ENCODE measurements at places on chromosomes 2 and 18.

- DNase-seq: no peak
Measured at GRCh38 chr2:239212929-239213642, 187.7 kb downstream of the HDAC4 start.

DNA sequence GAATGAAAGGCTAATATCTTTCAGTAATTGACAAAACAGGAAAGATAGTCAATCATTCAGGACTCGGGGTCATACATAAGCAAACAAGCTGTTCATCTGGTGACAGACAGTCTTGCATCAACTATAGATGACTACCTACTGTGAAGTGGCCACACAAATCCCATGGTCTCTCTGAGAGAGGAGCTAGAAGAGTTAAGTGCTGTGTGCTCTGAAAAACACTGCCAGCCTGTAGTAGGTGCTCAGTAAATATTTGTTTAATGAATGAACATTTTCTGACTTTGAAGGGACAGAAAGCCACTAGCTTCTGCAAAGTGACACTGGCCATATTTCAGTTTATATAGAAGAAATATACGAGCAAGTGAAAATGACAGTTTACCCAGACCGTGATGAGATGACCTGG, 184.0 kb upstream of the CHAC2 start:
- no peak for DNase-seq

DNA sequence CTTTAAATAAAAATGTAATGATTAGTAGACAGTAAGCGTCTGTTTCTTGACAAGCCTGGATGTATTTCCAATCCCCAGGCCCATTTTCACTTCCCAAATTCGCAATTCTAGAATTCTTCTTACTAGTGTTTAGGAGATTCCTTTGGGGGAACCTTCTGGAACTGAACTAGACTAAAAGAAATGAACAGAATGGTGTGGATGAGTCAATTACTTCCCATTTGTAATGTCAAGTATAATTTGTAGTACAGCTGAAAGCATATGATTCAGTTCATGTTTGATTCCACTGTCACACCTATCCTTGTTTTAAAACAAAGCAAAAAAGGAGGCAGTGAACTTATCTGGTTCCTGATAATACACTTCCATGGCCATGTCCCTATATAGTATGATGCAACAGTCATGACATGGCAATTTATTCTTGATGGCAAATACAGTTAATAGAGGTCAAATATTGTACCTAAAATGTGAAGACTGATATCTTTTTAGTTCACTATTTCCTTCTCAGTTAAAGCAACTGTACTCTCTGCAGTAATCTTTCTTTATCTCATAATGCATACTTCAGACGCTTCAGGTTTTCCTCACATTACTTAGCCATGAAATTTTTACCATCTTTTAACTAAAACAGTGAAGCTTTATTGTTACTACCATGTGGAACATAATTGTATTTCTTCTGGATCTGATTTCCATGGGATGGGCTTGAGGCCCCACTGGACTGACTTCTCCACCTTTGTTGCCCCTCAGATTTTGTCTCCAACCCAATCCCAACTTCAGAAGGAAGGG, 2.0 kb downstream of the IDH1 start:
- peak; percentile 22 for DNase-seq

DNA sequence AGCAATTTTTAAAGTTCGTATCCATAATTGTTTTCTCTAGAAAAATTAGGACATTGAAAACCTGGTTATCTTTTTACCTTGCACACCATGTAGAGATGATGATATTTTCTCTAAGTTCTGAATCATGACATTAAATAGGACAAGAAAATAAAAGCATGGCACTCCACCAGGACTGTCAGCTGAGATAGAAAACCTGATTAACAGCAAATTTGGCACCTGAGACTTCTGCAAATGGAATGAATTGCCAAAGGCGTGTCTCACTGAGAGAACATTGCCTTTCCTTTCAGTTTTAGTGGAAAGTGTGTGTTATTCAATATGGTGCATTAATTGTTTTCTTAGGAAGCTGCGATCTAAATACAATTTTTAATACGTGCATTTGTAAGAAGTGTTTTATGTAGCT, 164.7 kb downstream of the LRRC30 start:
- no peak for DNase-seq

- DNase-seq: no peak
Measured at GRCh38 chr2:235191486-235191885, 239.7 kb downstream of the SH3BP4 start.

DNA sequence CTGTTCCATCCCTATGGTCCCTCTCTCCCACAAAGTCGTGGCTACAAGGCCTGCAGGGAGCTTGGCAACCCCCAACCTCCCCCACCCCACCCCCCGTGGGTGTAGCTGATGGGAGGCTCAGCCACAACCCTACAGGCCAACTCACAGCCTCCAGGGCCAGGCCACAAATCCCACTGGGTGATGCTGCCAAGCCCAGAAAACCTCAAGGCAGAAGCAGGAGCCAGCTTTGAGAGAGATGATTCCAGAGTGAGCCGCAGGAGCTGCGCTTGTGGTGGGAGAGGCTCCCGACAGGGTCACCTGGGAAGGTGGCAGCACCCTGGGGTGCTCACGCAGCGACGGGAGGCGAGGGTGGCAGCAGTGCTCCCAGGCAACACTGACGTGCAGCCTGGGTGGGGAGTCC, 44.8 kb downstream of the ADCY3 start:
- no peak for DNase-seq

GRCh38 chr2:191870744-191871143, 23.9 kb upstream of the CAVIN2 start:
- DNase-seq: no peak
